Right lung (tissue), 10 donors: ENCODE measurements at places on chromosomes 5 and 9. TPM values are rescaled to one million over a fixed set of nuclear protein-coding genes. Genes with fewer than 3 reads are reported as not detected.

DNA sequence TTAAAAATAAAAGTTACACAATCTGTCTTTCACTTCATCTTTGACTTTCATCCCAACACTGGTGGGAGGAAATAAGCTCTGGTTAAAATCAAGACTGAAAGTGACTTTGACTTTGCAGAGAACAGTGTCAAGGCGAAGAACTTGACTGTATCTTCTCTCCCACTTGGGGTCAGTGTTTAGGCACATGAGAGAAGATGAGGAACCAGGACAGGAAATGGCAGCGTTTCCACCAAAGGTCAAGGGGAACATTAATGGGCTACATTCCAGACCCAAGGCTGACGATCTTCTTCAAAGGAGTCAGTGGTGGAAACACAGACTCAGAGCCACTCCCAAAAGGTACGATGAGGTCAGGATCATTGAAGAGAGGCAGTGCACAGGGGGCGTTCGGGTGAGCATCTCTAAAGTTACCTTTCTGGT is 409.5 kb downstream of the ARHGEF28 start:
- DNase-seq = no peak

GRCh38 chr9:97675655-97676054 is 21.5 kb downstream of the XPA start:
- no peak for DNase-seq

DNA sequence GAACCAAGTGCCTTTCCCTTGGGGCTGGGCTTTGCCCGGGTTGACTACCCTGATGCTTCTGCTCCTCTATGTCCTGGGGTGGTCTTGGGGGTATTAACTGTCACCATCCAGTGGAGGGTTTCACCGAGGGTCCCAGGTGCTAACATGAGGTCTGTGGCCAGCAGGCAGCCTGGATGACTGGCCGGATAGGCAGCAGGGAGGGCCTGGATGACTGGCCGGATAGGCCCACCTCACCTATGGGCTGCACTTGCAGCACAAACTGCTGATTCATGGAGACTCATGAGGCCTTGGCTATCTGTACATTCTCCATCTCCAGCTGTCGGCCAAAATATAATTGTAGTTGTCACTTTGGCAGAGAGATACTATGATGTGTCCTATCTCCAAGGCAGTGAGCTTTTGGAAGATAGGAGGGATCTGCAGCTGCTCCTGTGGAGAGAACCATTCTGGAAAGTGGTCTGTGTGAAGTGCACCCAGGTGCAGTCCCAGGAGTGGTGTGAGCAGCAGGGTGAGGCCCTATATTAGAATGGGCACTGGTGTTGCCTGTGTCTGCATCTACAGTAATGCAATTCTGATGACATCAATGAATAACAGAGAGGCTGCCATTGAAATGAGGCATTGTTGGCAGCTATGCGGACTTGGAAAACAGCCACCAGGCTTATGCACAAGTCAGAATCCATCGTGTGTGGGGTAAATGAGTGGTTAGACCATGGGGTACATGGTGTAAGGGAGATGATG is 26.3 kb upstream of the CDKN2AIPNL start:
- DNase-seq = no peak

DNA sequence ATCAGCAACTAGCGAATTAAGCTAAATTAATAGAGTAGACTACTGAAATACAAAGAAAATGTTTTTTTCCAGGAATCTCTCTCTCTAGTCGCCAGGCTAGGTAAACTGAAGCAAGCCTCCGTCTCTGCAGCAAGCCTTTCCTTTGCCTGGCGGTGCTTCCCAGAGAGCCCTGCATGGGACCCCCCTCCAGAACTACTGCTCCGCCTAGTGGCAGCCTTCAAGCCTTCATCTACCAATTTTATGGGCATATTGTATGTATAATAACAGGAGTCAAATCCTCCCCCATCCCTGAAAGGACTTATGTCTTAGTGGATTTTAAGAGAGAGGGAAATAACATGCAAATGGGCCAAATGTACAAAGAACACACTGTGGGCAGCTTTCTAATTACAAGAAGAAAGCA is 241.9 kb downstream of the SAXO1 start:
- DNase-seq = no peak

- DNase-seq = no peak
Measured at GRCh38 chr9:5587024-5587423, 41.9 kb upstream of the RIC1 start.

DNA sequence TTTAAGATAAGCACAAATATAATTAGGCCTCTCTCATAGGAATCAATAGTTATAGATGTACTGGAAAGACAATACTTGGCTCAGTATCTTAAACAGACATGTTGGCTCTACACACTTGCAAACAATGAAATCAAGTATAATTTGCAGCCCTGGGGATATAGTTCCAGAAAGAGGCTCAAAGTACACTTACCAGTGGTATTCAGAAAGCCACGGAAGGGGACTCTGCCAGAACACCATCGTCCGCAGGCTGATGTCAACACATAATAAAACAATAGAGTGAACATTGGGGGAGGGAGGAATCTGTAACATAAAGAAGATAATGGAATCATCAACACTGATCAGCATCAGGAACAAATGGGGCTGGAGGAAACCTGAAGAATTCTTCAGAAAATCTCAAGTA is 31.2 kb upstream of the EBF1 start:
- no peak for DNase-seq

DNA sequence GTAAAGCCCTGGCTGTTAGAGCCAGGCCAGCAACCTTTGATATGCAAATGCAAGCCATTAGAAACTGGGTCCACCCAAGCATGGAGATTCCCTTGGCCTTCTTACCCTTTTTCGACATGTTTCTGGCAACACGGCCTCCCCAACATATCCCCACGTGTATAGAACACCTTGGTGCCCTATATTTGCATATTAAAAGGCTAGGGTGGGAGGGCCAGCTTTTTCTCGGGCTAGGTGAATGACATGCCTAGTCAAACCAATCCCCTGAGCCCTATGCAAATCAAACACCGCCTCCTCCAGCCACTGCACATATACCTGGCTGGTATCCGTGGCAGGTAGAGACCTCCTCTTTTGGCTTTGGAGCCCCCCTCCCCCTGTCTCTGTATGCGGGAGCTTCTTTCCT is 55.6 kb upstream of the ZFR start:
- no peak for DNase-seq

GRCh38 chr5:179780362-179780761 is 13.4 kb upstream of the LTC4S start:
- no peak for DNase-seq

The LCN2 gene
- 1.4 TPM for polyA plus RNA-seq

GRCh38 chr5:149047462-149047861 is 15.4 kb downstream of the SH3TC2 start:
- DNase-seq = no peak

DNA sequence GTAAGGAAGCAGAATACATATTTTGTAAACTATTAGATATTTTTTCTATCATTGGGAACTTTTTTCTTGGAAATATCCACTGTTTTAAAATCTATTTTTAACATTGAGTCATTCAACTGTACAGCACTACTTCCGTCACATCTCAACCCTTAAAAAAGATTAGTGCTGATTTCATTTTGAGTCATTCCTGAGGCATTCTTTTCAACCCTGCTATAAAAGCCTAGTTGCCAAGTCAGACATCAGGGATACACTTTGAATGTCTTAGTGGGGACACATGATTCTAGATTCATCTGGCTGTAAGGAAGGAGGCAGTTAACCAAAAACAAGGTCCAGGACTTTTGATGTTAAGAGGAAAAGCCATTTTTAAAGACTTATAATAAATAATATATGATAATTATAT is 160.9 kb downstream of the GIN1 start:
- no peak for DNase-seq

The SLC34A3 gene
- 1.9 TPM for polyA plus RNA-seq

The NIPAL4 gene
- polyA plus RNA-seq = 0.14 TPM

The TEK gene
- polyA plus RNA-seq = 55.7 TPM

DNA sequence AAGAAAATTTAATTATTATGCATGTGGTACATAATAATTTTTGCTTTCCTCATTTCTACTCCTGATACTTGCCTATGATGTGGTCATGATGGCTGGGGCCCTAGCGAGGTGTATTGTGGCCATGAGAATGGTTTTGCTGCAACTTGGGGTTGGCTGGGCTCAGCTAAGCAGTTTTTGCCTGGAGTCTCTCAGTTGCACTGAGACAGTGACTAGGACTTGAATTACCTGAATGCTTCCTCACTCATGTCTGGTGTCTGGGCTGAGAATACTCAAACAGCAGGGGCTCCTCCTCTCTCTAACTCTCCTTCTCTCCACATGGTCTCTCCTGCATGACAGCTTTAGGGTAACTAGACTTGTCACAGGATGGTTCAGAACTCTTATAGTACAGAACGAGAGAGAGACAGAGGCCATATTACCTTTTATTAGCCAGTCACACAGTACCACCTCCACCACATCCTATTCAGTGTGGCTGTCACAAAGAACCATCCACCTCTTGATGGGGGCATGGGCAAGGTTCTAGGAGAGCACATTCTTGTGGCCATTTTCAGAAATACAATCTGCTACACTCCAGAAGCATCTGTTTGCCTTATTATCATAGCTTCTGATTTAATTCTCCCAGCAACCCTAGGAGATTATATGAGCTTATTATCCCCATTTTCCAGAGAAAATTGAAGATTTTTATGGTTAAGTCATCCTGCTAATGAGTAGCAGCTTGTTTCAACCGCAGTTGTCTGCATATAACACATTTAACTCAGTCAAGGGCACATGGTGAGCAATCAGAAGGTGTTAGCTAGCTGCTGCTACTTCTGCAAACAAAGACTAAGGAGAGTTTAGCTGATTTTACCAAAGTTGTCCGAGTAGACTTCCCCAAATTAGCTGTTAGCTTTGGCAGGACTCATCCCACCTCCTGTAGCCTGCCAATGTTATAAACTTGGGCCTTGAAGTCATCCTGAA is 245.1 kb downstream of the DOCK8 start:
- DNase-seq = no peak

The SPAG8 gene
- polyA plus RNA-seq = 10.7 TPM

DNA sequence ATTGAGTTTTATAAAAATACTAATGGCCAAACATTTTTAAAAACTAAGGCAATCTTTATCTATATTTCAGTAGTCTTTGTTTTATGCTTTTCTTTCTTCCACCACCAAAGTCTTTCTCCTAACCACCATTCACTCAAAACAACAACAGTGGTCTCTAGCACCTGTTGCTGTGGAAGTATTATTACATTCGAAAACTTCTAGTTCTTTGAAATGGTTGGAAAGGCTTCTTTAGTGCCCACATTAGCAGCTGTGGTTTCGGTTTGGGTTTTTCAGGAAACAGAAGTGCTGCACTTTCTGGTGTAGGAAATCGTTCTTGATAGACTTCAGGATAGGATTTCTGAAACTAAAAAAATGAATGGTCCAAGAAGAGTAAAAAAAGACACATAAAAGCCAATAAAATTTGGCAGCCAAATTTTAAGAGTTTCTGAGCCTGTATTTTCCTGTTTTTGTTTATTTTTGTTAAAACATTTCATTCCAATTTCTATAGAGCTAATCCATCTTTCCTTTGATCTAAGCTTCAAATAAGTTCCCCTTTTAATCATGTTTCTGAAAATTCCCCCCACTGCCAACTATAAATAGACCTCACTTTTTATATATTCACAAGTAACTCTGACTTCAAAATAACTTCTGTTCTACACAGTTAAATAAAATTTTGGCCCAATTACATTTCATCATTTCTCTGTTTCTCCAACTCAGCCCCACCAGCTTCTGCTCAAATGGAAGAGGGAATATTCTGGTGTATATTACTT is 102.2 kb downstream of the DEPDC1B start:
- no peak for DNase-seq

The VAV2 gene
- 34.2 TPM for polyA plus RNA-seq

DNA sequence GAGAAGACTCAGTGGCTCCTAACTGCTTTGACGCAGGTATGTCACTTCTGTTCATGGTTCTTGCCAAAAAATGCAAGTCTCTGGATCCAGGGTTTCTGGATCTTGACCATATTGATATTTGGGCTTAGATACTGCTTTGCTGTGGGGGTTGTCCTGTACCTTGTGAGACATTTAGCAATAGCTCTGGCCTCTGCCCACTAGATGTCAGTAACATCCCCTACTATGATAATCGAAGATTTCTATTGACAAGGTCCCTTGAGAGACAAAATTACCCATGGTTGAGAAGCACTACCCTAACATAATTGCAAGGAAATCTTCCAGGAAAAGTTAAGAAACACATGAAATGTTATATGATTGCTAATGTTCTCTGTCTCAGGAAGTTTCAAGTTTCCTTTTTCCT is 285.4 kb downstream of the TMEM232 start:
- DNase-seq = peak; percentile 2

- no peak for DNase-seq
Measured at GRCh38 chr5:94749042-94749441, 130.6 kb downstream of the SLF1 start.

The SLC23A1 gene
- polyA plus RNA-seq = 1.8 TPM

- no peak for DNase-seq
Measured at GRCh38 chr5:3047212-3047774, 295.8 kb upstream of the IRX2 start.

GRCh38 chr5:95178046-95178651 is 106.7 kb downstream of the MCTP1 start:
- DNase-seq = no peak

DNA sequence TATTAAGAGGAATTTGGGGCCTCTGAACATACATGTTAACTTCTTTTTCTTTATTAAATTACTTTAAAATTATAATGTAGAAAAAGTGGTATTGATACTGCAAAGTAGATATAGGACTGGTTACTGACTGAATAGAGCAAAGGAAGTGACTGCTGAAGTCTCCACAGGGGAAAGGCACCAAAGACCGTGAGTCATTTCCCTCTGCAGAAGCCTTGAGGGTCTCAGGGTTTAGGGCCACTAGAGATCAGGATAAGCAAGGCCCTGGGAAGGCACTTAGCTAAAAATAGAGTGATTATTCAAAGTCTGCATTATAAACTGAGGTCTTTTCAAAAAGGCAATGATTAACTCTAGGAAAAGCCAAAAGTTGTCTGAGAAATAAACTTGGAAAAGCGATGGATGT is 44.7 kb upstream of the ITGA1 start:
- no peak for DNase-seq

DNA sequence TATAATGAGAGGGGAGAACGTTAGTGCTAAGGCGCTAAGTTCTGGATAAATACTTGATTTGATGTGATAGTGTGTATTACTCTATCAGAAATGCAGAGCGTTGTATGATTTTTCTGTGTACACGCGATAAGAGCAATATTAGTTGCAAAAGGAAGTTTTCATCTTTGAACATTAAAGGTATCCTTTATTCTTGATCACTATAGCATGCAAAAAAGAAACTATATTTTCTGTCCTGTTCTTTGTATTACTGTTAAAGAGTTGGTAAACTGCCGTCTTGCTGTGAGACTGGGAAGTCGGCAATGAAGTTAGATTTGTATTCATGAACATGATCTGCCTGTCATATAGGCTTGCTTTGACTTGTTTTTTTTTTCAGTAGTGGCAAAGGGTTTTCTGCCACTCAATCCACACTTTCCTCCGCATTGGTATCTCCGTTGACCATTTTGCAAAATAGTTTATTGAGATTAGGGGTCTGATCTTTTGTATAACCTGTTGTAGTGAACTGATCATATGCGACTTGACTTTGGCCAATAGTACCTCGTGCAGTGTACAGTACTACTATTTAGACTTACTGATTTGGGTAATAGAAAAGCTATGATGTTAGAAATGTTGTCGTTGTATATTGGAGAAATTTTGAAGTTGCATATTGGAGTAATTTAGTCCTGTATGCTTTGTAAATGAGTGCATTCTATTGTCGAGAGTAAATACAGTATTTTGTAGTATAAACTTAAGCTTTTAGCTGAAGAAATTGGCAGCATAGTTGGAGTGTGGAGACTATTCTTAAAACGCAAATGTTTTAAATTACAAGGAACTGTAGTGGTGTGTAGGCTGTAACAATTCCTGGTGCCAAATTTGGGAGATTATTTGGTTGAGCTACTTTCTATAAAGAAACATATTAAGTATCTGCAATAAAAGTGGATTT is 1.7 kb downstream of the DENND4C start:
- DNase-seq = no peak
